ENCODE measurements at places on chromosomes 7 and 10. TPM values are rescaled to one million over a fixed set of nuclear protein-coding genes. Genes with fewer than 3 reads are reported as not detected.

DNA sequence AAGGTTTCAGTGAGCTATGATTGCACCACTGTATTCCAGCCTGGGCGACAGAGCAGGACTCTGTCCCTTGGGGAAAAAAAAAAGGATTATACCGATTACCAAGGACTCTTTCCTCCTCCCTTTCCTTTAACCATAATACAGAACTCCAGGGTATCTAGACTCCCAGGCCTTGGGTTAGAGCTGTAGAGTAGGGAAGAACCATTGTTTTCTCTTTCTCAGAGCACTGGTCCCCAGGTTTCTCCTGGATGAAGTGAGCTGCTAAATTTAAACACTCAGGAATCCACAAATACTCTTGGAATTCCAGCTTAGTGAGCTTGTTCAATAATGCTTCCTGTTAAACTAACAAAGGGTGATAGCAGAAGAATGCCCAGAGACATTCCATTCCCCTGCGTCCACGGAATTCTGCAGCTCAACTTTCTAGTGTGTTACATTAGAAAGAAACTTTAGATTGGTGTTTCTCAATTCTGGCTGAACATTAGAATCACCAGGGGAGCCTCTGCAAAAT, 14.6 kb upstream of the RPEL1 start:
- H3K27ac ChIP-seq: peak overlapping the region; percentile 78
- no peaks in the 10 kb centered on the region for H3K27me3 ChIP-seq
- no peak overlapping the region for H3K4me3 ChIP-seq
- H3K4me1 ChIP-seq: peaks cover 10% of the 10 kb centered on the region

ADCY1 gene
- total RNA-seq: 13.7 TPM

DNA sequence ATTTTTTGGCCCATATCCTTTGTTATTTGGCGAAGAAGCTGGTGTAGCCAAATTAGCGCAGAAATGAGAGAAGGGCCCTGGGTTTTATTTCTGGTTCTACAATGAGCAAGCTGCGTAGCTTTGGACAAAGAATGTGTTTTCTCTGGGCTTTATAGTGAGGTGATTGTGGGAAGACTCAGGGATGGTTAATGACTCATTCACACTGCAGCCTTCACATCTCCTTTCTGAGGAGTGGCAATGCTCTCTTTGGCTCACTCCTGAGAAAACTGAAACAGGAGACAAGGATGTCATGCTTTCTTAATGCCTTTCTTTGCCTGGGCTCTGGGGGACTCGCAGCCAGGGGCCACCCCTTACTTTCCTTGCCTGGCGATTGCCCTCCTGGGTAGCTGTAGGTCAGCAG, 271.0 kb upstream of the PODXL start:
- peaks cover 17% of the 10 kb centered on the region for H3K27me3 ChIP-seq
- no peak for DNase-seq
- H3K4me3 ChIP-seq: no peak overlapping the region

GRCh38 chr10:4330636-4331035, 495.4 kb upstream of the AKR1E2 start:
- no peak overlapping the region for H3K27ac ChIP-seq
- H3K36me3 ChIP-seq: no peaks in the 10 kb centered on the region
- H3K4me3 ChIP-seq: no peak overlapping the region
- H3K4me1 ChIP-seq: peaks cover 4% of the 10 kb centered on the region

CCL26 gene
- total RNA-seq: not detected

DNA sequence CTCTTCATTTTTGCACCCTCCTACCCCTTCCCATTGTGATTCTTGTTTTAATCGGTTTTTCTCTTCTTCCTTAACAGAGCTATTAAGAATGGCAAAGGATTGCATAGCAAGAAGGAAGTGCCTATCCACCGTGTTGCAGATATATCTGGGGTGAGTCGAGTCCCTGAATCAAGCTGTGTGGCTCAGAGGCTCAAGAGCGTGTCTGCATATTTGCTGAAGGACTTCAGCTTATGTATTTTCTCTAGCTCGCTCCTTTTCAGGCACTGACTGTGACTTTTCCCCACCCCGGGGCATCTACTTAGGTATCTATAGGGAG, 126.6 kb downstream of the LRRC4 start:
- H3K27ac ChIP-seq: peak overlapping the region; percentile 12
- peaks cover 3% of the 10 kb centered on the region for H3K36me3 ChIP-seq
- no peaks in the 10 kb centered on the region for H3K27me3 ChIP-seq
- peaks cover 30% of the 10 kb centered on the region for H3K4me1 ChIP-seq
- no peak overlapping the region for H3K4me3 ChIP-seq

ITGA8 gene
- 0.37 TPM for total RNA-seq
